ENCODE measurements at places on chromosomes 6 and 20.
A peak's percentile ranks its signal among the peaks of the same experiment; 100 is the strongest.

GRCh38 chr6:148739822-148740128 lies 7.1 kb upstream of the UST start:
- no peak for DNase-seq

GRCh38 chr6:157813191-157813590 lies 9.9 kb upstream of the SNX9 start:
- DNase-seq = no peak

DNA sequence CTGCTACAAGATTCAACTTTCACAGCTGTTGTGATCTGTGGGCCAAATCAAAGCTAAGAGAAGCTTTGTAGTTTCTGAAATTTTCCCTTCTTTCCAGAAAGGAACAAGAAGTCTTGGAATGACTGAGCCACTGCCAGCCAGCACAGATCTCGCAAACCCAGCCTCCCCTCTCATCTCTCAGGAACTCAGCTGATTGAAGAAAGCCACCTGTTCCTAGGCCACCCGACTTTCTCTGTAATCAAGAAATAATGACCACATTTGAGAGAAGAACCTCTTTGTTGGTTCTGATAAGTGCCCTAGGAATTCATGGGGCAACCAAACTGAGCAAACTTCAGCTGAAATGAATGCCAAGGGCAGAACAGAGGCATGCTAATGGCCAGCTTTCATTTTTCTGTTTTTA lies 61.7 kb downstream of the HDGFL1 start:
- DNase-seq = no peak

DNA sequence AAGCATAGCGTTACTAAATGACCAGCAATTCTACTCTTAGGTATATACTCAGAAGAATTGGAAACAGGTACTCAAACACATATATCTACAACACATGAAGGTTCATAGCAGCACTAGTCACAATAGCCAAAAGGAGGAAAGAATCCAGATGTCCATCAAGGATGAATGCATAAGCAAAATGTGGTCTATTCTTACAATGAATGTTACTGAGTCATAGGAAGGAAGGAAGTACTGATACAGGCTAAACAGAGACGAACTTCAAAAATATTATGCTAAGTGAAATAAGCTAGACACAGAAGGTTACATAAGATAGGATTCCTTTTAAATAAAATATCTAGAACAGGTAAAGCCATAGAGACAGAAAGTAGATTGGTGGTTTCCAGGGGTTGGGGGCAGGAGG lies 93.5 kb downstream of the MAP3K7 start:
- DNase-seq = no peak

DNA sequence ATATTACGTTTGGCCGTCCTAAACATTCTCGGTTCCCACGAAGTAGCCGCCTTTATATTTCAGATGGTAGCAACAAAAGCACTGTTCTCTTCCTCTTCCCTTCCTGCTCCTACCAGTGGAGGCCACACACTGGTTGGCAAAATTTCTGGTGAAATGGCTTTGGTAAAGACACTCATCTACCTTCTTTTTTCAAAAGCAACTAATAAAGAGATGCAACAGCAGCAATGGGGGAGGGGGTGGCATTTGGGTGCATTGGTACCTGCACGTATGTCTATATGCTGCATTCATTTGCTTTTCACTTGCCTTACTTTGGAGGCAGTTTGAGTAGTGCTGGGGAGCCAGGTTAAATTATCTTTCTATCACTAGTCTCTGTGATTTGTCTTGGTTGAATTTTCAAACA lies 6.0 kb downstream of the POU3F2 start:
- no peak for DNase-seq

DNA sequence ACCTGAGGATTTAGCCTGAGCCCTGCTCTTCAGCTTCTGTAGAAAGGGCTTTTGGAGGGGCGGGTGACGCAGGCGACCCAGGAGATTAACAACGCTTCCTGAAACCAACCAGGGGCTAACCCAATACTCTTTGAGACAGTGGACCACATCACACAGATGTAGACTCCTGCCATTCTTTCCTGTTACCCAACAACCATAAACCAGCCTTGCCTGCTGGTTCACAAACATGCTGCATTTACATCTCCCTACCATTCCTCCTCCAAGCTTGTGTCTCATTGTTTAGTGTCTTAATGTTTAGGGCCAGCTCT lies 28.3 kb downstream of the PPP1R16B start:
- no peak for DNase-seq

DNA sequence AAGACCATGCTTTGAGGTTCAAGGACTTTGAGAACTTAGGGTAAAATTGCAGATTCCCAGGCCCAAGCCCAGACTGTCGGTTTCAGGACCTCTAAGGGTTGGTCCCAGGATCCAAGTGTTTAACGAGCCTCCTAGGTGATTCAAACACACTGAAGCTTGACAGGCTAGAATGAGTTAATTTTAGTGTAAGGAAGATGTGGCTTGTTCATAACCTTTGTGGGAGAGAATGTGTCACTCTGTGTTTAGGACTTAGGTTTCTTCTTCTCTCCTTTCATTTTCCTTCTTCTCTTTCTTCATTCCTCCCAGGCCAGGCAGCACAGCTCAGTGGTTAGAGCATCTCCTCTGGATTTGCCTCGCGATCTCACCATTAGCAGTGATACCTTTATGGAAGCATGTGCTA lies 104.8 kb upstream of the KCNG1 start:
- DNase-seq = no peak

DNA sequence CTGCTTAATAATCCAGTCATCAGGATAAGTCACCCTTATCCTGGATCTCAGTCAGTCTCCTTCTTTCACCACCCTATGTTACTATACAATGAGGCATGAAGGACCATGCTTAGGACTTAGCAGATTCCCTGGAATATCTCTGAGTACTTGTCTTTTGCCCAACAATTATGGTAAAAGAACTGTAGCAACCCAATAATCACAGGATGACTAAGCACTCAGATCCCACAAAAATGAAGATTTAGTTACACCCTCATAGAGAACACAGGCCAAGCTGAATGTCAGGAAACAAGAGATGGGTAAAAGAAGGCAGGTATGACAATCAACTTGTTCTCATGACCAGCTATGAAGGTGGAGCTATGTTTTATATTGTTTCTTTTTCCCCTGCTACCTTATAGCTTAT lies 91.4 kb downstream of the EDN1 start:
- DNase-seq = no peak

DNA sequence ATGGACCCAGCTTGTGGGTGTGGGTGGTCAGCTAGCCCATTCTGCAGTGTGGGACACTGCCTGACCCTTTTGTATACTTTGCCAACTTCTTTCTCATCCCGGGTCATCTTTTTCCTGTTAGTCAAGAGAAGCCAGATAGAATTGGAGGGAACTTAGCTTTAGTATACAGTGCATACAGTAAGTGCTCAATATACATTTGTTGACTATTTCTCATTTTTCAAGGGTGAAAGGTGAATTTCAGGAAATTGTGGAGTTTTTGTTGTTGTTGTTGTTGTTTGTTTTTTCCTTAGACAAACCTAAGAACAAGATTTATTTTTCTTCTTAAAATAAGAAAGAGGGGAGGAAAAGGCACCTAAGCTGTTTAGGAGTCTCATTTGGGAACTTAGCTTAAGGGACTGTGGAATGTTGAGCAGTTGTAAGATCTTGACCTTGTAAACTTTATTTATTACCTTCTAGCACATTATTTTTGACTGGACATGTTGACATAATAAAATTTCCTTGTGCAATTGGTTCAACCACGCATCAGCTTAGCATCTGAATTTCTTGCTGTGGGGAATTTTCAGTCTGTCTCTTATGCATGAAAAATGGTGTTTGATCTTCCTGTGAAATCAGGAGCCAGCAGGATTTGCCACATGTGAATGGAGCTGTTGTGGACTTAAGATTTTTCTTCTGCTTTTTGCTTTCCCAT lies 113.6 kb downstream of the ARID1B start:
- DNase-seq = no peak

DNA sequence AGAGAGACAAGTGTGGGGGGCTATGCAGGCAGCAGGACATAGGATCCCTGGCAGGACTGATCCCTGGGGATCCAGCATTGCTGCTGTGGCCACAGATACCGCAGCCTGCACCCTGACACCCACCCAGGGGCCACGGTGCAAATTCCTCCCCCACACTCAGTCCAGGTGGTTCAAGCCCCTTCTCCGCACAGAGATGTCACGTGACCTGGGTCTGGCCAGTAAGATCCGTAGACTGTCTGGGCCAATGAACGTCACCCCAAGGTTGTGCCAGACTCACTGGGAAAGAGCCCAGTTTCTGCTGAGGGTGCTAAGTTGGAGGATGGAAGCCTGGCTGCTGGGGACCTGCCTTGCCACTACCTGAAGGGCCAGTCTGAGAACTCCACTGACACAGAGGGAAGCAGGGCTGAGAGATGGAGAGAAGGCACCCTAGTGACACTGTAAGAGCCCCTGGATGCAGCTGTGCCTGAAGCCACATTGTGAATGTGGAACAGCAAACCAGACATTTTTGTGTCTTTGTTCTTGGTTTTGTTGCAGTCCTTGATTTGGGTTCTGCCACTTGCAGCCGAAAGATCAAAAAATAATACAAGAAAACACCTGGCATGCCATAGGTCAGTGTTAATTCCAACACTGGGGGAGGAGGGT lies 228.6 kb downstream of the PREX1 start:
- peak; percentile 42 for DNase-seq

DNA sequence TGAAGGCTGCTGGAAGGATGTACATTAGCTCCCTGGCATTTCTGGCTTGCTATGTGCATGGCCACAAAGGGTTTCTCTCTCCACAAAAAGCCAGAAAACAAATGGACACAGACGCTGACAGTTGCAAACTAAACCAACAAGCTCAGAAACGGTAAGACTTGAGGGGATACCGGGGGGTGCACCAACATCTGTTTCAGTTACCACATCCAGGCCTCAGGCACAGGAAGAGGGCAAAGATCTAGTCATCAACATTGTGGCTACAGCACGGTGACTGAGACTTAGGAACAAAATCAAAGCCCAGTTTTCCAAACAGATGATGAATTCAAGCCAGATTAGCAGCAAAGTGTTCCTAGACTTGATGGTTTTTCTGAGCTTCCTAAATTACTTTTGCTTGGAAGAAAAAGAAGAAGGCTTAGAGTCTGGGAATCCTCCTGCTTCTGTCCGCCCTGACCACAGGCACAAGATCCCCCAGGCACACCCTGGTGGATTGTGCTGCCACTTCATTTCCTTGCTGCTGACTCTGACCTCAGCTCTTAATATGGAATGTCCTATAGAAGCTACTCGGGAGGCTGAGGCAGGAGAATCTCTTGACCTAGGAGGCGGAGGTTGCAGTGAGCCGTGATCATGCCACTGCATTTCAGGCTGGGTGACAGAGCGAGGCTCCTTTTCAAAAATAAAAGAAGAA lies 54.2 kb upstream of the ADGRF1 start:
- DNase-seq = no peak

DNA sequence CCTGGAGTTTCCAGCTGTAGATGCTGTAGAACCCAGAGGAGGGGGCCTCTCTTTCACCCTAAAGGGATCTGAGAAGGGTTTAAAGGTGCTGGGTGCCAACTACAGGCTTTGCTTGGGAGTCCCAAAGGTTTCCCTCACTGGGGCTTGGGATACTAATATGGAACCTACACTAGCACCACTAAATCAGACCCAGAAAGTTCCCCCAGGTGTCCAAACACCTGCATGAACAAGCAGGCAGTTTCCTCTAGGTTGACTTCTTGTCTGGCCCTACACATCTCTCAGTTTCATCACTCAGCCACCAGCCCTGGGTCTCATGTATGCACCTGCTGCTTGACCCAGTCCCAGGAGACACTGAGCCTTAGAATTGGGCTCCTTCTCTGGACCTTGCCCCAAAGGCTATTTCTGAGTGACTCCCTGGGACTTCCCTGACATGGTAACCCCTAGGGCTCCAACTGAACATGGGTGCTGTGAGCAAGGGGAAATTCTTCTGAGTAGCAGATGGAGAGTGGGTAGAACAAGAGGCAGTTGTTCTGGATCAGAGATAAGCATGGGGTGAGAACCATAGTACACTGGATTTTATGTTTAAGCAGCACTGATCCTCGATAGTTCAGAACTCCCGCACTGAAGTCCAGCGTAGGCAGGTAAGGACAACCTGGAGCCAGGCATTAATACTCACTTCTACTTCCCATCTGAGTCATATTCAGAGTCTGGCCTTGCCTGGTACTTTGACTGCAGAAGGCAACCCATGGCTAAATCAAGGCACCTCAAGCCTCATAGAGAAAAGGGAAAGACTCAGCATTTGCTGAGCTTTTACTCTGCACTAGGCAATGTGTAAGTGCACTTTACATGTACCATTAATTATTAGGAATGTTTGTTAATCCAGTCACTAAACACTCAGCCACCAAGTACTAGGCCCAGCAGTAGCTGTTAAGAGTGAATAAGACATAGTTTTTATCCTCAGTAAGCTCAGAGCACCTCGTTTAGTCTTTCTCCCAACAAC lies 16.8 kb downstream of the BCL2L1 start:
- no peak for DNase-seq

DNA sequence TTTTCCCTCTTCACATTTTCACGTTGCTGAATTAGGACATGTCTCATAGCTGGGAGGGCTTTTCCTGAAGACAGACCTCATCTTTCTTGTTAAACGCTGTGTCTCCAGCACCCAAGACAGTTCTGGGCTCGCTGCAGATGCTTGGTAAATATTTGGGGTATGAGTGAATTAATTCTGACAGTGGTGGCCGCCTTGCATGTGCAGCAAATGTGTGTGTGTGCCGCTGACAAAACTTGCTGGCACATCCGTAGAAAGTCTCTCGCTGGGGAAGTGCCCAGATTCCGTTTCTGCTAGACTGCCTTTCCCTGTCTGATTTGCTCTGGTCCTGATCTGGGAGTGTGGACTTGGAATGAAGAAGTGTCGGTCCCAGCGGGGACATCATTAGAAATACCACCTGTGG lies 48.2 kb upstream of the ZNFX1 start:
- no peak for DNase-seq

DNA sequence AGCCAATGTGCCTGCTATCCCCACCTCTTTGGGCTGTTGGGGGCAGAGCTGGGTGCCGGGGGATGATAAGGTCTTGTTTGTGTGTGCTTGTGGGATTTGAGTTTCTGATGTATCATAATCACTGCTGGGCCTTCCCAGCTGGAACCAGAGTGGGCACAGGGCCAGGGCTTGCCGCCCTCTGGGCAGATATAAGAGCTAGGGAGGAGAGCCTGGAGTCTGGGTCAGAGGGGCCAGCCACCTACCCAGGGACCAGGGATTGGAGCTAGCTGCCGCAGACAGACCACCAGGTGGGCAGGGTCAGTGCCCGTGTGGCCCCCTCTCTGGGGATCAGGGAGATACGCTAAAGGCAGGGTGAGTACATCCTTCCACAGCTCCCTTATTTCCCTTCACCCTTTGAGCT lies 3.1 kb upstream of the TLDC2 start:
- no peak for DNase-seq

- no peak for DNase-seq
Observed at GRCh38 chr6:42564506-42564825, 637 bp downstream of the UBR2 start.

Data from upper lobe of right lung (tissue), 1 donor.